ENCODE measurements at places on chromosomes 7 and 10.

DNA sequence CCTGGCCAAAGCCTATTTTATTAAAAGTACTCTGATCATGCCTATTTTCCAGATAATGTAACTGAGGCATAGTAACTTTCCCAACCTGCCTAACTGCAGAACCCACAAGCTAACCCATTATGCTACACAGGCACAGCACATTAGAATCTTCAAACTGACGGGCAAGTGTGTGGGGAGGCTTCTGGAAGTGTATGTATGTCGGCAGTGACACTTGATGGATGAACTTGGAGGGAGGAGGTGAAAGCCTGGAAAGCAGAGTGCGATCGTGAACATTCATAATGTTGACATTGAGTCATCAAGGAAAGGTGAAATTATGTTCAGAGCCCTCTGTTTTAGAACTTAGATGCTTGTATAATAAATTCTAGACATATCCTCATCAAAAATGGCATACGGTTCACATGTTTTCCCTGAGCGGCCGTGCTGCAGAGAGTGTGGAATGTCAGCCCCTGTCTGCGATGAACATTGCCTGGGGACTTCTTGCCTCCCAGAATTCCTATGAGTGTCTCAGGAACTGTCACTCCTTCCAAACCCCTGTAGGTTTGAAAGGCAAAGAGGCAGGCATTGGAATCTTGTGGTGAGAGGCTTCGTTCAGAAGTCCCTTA, 102.4 kb downstream of the SLIT1 start:
- no peak for DNase-seq

- no peak for DNase-seq
Observed at GRCh38 chr10:94046098-94046497, 52.4 kb downstream of the PLCE1 start.

- no peak for DNase-seq
Observed at GRCh38 chr7:2759736-2760097, 71.7 kb downstream of the AMZ1 start.

- DNase-seq, result no peak
Observed at GRCh38 chr10:123746942-123747341, 80.8 kb downstream of the GPR26 start.

DNA sequence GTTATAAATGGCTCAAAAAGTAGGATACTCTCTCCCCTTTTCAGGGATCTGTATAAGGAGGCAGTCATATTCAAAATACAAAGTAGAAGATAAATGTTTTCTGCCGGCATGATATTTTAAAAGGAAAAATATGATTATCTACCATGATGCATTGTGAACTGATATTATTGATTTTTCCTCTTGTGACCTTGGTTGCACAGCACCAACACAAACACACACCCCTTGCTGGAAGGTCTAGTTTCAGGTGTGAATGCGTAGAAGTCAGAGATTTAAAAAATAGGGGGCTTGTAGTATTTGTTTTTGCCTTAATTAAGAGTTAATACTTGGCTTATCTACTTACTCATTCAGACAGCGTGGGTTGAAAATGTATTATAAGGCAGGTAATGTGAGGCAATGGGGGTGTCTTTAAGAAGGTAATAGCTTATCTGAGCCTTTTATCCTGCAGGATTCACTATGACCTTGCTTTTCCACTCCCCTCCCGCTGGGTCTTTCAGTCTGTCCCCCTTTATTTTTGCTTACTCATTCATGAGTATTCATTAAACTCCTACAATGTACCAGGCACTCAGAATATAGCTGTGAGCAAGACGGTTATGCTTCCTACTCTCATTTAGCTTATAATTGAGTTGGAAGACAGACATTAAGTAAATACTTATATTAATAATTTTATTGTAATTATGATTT, 390.6 kb downstream of the SDK1 start:
- no peak for DNase-seq
